ENCODE measurements at places on chromosomes 2 and 18. TPM values are rescaled to one million over a fixed set of nuclear protein-coding genes. Genes with fewer than 3 reads are reported as not detected.

The ALK gene
- polyA plus RNA-seq = not detected

The CPLX4 gene
- not detected for polyA plus RNA-seq

The FSHR gene
- polyA plus RNA-seq = not detected

GRCh38 chr18:72871091-72871490 is 3.3 kb upstream of the NETO1 start:
- no peak for DNase-seq

DNA sequence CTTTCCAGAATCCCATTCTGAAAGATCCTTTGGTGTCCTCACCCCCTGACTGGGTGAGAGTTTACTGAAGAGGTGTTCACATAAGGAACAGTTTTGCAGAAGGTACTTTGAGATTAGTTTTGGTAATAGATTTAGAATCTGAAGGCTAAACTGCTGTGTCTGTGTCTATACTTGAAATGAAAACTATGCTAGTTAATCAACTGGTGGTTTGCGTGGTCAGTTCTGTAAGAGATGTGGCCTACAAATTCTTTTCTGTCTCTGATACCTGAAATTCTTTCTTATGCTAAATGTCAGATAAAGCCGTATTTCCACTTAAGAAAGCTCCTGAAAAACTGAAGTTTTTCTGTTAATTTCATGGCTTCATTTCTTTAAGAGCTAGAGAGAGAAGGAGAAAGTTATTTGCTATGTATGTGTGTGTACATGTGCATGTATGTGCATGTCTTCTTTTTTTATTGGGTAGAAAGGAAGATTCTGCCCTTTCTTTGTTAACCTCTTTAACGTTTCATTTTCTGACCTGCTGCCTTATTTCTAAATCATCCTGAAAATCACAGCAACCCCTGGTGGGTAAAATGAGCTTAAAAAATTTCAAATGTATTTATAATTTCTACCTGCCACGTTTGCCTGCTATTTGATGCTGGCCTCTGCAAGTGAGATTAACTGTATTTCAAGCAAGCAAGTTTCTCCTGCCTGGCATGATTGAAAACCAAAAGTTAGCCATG is 552.0 kb upstream of the NRP2 start:
- no peak for DNase-seq

DNA sequence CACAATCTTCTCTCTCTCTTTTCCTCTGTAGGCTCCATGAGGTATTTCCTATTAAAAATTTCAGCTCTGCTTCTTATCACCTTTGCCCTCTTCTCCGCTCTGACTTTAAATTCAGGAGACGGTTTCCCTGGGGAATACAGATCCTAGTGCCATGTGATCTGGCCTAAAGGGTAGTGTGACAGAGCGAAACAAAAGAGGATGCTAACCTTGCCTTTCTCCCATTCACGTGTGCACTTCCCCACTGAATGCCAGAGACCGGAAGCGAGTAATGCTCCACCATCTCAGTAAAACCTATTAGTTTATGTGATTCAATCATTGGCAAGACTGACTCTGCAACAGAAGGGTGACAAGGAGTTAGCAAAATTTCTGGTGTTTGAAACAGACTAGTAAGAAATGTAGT is 358.3 kb downstream of the ZNF521 start:
- DNase-seq = no peak

GRCh38 chr2:168703926-168704325 is 98.5 kb upstream of the NOSTRIN start:
- no peak for DNase-seq

DNA sequence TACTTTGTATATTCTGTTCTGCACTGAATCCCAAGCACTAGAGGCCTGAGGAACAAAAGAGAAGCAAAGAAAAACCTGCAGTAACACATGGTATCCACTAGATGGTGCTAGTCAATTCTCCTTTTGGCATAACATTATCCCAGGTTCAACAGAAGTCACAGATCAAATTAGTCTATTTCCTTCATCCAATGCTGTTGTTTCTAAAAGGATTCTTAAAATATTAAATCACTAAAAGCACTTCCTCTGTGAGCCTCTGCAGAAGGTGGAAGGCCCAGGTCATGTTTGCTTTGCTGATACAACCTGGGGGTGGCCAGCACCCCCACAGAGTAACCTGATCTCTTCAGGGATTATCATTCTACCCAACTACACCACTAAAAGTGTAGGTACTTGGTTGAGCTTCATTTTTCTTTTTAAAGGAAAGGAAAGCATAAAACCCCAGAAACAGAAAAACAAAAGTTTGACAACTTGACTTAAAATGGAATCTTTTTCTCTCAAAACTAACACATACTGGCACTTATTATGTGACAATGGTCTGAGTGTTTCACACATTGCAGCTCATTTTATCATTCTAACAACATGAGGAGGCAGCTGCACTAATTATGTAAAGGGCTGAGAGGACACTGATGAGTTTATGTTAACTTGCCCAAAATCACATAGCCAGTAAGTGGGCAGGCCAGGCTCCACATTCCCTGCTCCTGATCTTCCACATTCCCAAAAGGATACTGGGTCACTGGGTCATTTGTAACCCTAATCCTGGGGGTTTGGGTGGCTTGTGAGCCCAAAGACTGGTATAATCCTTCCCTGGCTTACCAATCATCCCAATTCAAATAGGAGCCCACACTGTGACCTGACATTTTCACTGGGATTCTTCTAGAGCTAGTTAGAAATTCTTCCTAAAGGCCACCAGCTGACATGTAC is 66.8 kb upstream of the DNER start:
- DNase-seq = no peak

- DNase-seq = peak; percentile 13
Observed at GRCh38 chr2:165401285-165401852, 68.1 kb upstream of the CSRNP3 start.

DNA sequence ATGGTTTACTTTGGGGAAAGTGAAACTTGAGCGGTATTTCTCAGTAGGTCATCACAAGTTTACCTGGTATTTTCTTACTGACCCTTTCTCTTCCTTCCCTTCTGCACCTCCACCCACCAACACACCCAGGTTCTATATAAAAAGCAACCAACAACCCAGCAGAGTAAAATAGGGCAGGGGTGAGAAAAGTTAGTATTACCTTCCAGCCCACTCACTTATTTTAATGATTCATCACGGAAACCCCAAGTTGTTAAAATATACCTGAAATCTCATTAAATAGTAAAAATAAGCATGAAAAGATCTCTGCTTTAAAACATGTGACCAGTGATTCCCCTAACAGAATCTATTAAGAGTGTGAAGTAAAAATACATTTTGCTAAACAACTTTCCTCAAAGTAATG is 306.1 kb downstream of the ZEB2 start:
- no peak for DNase-seq

DNA sequence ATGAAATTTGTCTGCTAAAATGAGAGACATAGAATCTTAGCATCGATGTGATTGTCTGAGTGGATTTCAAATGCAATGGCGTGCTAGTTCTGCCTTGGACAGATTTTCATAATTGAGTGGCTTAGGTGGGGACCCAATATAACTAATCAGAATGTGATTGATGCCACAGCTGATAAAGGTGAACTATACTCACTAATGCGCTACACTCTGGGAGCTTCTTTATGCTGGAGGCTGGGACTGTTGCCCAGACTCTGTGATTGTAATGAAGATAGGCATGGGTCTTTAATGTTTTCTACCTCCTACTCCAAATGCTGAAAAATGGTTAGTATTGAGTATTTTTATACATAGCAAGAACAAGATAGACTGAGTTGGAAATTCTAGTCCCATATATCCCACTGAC is 339.5 kb upstream of the SLC39A10 start:
- no peak for DNase-seq

DNA sequence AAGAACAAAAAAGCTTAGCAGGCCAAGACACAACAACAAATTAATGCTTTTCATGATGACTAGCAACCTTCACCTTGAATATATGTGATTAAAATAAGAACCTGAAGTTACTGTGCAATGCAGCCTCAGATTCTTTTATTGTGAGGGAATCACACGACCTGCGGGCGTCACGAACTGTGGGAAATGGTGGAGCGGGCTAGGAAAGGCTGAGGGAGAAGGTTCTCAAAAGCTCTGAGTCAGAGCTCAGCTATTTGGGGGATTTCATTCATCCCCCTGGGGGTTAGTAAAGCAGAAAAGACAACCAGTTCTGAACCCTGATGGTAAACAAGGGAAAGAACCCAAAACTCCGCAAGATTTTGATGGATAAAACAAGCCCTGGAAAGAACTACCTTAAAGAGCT is 89.3 kb upstream of the NCKAP5 start:
- DNase-seq = no peak

DNA sequence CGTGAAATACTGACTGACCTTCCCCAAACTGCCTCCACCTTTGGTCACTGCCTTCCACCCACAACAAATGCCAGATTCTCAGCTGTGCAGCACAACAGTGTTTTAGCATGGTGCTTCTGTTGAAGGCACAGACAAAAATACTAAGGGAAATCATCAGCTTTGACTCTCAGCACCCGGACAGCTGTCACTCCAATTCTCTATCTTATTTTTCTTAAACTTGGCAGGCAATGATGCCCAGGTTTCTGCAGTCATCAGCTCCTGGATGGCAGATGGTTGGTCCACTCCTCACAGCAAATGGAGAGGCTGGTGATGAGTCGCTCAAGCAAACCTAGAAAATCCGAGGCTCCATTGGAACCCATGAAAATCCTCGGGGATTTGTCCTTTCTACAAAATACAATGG is 2.9 kb upstream of the FAM124B start:
- no peak for DNase-seq
